ENCODE measurements at places on chromosomes 5 and 9. TPM values are rescaled to one million over a fixed set of nuclear protein-coding genes. Genes with fewer than 3 reads are reported as not detected.

Gene RASGRF2
- 7.3 TPM for total RNA-seq

Gene ACTBL2
- not detected for total RNA-seq

Gene PCDHGC5
- 5.6 TPM for total RNA-seq

DNA sequence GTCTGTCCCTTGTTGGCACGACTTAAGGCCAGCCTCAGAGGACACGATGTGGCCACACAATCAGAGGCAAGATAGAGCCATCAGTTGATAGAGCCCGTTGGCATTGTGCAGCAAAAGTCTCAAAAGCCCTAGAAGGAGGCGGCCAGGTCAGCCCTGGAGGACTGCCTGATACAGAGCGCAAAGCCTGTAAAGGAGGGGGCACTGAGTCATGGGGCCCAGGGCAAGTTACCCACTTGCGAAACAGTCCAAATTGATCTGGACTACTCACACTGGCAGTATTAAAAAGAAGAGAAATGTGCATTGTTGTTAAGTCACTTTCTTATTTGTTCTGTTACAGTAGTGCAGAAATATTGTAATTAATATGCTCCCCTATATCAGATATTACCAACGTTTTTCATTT is 51.5 kb downstream of the KLF9 start:
- no peaks in the 10 kb centered on the region for H3K4me1 ChIP-seq
- H3K27ac ChIP-seq, result no peak overlapping the region
- no peak for DNase-seq
- H3K36me3 ChIP-seq, result no peaks in the 10 kb centered on the region
- H3K27me3 ChIP-seq, result no peaks in the 10 kb centered on the region

DNA sequence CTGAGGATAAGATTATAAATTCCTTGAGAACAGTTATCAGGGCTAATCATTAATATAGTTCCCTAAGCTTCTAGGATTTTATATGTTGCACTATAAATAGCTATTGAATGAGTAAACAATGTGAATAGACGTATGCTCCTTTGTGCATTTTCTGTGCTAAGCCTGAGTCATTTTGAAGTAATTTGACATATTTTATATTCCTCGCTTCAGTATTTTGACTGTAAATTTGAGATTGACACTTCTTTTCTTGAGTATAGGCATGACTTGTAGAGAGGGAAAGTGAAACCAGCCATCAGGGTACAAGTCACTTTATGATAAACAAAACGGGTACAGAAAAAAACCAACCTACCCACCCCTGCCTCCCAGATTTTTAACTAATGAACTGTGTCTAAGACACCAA is 367.7 kb upstream of the PRR16 start:
- H3K36me3 ChIP-seq, result no peaks in the 10 kb centered on the region
- H3K27me3 ChIP-seq, result no peaks in the 10 kb centered on the region
- DNase-seq, result no peak

GRCh38 chr5:137344723-137345322 is 154.3 kb downstream of the SPOCK1 start:
- no peaks in the 10 kb centered on the region for H3K36me3 ChIP-seq
- H3K4me1 ChIP-seq, result peaks cover 11% of the 10 kb centered on the region
- H3K27me3 ChIP-seq, result no peaks in the 10 kb centered on the region
- H3K27ac ChIP-seq, result no peak overlapping the region
- no peak overlapping the region for H3K4me3 ChIP-seq

GRCh38 chr5:157548513-157549282 is 26.9 kb downstream of the ADAM19 start:
- H3K27me3 ChIP-seq, result no peaks in the 10 kb centered on the region
- H3K36me3 ChIP-seq, result no peaks in the 10 kb centered on the region
- peaks cover 81% of the 10 kb centered on the region for H3K4me1 ChIP-seq

DNA sequence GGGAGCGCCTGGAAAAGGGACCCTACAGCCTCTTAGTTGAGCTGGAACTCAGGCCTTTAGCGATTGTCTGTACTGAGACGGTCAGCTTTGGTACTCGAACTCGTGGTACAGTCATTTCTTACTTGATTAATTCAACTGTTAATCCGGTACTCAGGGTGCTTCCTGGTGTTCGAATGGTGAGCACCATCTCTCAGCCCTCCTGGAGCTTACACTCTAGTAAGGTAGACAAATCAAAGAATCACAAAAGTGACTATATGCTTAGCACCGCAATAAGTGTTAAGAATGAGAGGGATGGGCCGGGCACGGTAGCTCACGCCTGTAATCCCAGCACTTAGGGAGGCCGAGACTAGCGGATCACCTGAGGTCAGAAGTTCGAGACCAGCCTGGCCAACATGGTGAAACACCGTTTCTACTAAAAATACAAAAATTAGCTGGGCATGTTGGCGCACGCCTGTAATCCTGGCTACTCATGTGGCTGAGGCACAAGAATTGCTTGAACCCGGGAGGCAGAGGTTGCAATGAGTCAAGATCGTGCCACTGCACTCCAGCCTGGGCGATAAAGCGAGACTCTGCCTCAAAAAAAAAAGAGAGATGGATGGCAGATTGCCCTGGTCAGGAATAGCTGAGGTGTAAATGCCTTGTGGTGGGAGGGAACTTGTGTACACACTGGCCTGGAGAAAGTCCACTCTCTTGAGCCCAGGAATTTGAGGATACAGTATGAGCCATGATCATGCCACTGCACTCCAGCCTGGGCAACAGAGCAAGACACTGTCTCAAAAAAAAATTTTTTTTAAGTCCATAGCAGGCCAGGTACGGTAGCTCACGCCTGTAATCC is 981 bp downstream of the TCOF1 start:
- H3K27ac ChIP-seq, result no peak overlapping the region
- DNase-seq, result no peak
- peaks cover 14% of the 10 kb centered on the region for H3K4me1 ChIP-seq
- no peaks in the 10 kb centered on the region for H3K27me3 ChIP-seq

- H3K27ac ChIP-seq, result no peak overlapping the region
- no peak for DNase-seq
- no peaks in the 10 kb centered on the region for H3K27me3 ChIP-seq
- H3K4me3 ChIP-seq, result no peak overlapping the region
Measured at GRCh38 chr9:132381966-132382541, 24.6 kb downstream of the TTF1 start.

DNA sequence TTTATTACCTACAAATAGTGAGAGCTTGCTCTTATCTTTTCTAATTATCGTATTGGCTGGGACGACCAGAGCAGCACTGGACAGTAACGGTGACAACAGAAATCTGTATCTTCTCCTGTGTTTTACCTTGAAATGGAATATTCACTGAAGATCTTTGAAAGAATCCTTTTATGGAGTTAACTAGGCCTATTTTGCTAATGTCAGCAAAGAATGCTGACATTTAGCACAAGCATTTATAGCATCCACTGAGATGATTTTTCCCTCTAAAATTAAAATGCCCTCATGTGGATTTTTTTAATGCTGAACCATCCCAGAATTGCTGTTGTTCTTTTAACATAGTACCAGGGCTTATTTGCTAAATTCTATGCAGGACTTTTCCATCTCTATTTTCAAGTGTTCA is 59.4 kb downstream of the ROR2 start:
- no peaks in the 10 kb centered on the region for H3K36me3 ChIP-seq
- no peaks in the 10 kb centered on the region for H3K27me3 ChIP-seq
- no peak overlapping the region for H3K4me3 ChIP-seq
- peak overlapping the region; percentile 94 for H3K27ac ChIP-seq
- DNase-seq, result no peak

Measured in sigmoid colon (tissue), 7 donors.